CD4-positive, alpha-beta T cell treated with Interferon alpha-2 for 1 hour (primary cell): ENCODE measurements at places on chromosomes 13 and 19.
A peak's percentile ranks its signal among the peaks of the same experiment; 100 is the strongest.

GRCh38 chr13:25375727-25376358, 4.1 kb downstream of the ATP8A2 start:
- DNase-seq = peak; percentile 24

DNA sequence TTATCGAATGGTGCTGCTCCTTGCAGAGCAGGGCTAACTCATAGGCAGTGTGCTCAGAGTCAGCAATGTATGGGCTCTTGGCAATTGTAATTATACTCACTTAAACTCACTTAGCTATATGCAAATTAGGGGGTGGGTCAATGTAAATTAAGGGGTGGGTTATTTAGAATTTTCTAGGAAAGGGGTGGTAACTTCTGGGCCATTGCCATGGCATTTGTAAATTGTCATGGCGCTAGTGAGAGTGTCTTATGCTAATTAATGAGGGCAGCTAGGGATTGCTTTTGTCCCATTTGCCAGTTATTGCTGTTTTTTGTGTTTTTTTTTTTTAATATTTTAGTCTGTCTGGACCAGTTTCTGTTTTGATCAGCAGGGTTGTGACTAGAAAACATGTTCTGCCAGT, 68.4 kb downstream of the DIAPH3 start:
- DNase-seq = no peak

GRCh38 chr13:25130944-25131343, 35.0 kb downstream of the PABPC3 start:
- no peak for DNase-seq

DNA sequence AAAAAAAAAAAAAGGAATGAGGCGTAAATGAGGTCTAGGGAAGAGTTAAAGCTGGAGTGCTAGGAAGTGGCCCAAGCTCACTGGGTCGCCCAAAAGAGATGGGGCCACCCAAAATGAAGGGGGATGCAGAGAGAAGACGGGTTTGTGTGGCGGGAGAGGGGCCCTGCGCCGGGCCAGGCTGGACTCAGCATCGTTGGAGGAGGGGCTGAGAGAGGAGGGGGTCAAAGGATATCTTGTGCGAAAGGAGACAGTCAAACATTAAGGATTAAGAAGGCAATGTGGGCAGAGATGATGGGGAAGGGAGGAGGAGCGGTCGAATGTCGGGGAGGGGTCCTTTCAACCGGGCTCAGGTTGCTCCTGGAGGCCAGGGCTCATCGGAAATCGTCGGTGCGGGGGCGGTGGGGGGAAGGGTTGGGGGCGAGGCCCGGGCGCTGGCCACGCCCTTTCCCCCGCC, 825 bp upstream of the CARM1 start:
- no peak for DNase-seq

- DNase-seq = no peak
Observed at GRCh38 chr13:44601586-44601985, 25.5 kb upstream of the TSC22D1 start.

- DNase-seq = no peak
Observed at GRCh38 chr13:40960716-40961115, 58.4 kb downstream of the ELF1 start.

DNA sequence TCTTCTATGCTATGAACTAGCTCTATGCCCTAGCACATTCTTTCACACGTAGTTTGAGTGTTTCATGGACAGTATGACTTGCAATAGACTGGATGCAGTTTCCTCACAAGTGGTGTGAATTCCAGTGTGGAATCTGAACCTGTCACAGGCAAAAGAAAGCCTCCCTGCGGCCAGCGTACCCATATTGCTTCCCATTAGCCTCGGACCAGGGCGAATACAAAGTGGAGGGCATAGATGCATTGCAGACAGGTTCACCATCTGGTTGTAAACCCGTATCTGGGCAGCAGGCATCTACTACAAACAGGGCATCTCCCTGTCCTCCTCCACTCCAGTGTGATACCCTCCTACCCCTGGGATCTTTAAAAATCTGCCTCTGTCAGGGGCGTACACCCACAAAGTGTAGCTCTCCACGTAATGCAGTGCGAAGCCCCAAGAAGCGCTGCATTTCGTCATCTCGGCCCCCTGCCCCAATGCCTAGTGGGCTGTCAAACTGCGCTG, 1.4 kb upstream of the CIC start:
- no peak for DNase-seq

DNA sequence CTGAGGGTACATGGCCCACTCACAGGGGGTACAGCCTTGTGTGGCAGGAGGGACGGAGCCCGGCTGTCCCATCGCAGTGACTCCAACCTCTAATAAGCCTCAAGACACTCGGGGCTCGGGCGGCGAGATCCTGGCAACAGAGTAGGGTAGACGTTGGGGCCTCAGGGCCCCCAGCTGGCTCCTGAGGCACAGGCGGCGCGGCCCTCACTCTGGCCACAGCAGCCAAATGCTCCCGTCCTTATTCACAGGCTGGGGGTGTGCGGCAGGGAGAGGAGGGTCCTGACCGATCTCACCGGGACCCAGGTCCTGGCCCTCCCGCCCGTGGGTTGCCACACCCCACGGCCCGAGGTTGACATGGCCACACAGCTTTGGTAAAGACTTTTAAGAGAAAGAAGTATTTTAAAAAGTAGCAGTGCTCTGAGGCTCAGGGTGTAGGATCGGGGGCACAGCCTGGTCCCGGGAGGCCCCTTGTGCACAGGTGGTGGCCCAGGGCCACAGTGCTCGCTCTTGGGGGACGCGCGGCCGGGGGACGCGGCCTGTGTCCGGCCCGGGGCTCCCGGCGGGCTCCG, 7.6 kb downstream of the SLC39A3 start:
- DNase-seq = no peak

- DNase-seq = no peak
Observed at GRCh38 chr13:29753618-29754472, 96.6 kb downstream of the UBL3 start.
